Left lung (tissue), 14 donors: ENCODE measurements at places on chromosomes 5 and 9. TPM values are rescaled to one million over a fixed set of nuclear protein-coding genes. Genes with fewer than 3 reads are reported as not detected.
A peak's percentile ranks its signal among the peaks of the same experiment; 100 is the strongest.

Gene ALDH7A1
- 34.2 TPM for total RNA-seq

Gene PCDHA1
- not detected for total RNA-seq

Gene TMEM232
- 5.1 TPM for total RNA-seq

Gene BHMT
- 0.16 TPM for total RNA-seq

Gene CMYA5
- total RNA-seq = 0.68 TPM

Gene NIM1K
- total RNA-seq = 3.0 TPM

Gene GRXCR2
- total RNA-seq = not detected

DNA sequence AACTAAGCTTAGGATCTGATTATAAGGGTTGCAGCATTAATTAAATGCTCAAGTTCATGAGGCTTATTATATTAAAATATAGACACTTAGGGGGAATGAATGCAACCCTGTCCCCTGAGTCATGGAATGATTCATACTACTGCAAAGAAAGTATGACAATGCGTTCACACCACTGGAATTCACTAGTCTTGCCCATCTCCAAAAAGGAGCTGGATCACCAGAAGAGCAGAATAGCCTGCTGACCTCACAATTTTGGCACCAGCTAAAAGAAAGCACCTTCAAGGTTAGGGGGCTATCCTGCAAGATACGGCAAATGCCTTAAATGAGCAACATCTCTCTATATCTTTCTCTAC, 32.0 kb upstream of the TMED7 start:
- no peaks in the 10 kb centered on the region for H3K36me3 ChIP-seq
- no peak overlapping the region for H3K27ac ChIP-seq
- H3K4me1 ChIP-seq = no peaks in the 10 kb centered on the region

DNA sequence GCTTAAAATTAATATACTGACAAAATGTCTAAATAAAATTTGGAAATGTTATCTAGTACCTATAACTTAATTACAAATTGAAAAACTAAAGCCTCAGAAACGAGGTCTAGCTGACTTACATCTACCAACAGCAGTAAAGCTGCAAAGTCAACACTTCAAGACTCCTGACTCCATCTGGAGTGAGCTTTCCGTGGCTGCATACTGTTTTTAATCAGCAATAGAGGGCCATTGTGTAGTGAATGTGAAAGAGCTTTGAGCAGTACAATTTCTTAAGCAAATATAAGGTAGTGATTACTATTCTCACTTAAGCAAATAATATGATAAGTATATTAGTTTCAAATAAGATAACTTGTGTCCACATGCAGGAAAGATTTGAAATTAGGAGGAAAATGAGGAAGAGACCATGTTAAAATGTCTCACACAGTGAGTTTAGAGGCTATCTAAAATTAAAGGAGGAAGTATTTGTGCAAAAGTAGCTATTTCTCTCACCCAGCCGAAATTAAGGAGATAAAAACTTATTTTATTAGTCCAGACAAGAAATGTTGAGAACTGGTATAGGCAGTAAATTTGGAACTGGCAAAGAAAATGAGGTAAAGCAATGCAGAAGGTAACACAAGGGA, 6.4 kb downstream of the SPINK6 start:
- no peak overlapping the region for H3K27ac ChIP-seq
- H3K4me3 ChIP-seq = no peak overlapping the region
- H3K27me3 ChIP-seq = no peaks in the 10 kb centered on the region

DNA sequence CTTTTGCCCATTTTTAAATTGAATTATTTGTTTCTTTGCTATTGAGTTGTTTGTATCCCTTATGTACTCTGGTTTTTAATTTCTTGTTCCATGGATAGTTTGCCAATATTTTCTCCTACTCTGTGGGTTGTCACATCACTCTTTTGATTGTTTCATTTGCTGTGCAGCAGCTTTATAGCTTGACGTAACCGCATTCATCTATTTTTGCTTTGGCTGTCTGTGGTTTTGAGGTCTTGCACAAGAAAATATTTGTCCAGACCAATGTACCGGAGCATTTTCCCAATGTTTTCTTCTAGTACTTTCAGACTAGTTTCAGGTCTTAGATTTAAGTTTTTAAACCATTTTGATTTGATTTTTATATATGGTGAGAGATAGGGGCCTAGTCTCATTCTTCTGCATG, 36.2 kb upstream of the ZNF366 start:
- DNase-seq = no peak
- H3K4me3 ChIP-seq = no peak overlapping the region
- no peaks in the 10 kb centered on the region for H3K36me3 ChIP-seq

DNA sequence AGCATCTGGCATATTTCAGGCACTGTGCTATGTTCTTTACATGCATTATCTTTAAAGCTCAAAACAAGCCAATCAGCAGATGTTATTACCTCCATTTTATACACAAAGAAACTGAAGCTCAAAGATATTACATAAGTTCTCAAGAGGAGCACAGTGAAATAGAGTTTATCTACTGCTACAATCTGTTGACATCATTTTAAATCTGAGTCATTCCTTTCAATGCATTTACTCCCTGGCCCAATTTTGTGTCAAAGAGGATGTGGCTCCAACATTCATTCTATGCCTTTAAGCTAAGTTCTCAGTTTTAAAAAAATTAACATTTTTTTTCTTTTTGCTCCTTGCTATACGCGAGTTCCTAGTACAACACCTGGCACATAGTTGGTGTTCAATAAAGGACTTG, 486.3 kb upstream of the ZNF462 start:
- H3K27me3 ChIP-seq = no peaks in the 10 kb centered on the region
- no peaks in the 10 kb centered on the region for H3K36me3 ChIP-seq
- DNase-seq = no peak

DNA sequence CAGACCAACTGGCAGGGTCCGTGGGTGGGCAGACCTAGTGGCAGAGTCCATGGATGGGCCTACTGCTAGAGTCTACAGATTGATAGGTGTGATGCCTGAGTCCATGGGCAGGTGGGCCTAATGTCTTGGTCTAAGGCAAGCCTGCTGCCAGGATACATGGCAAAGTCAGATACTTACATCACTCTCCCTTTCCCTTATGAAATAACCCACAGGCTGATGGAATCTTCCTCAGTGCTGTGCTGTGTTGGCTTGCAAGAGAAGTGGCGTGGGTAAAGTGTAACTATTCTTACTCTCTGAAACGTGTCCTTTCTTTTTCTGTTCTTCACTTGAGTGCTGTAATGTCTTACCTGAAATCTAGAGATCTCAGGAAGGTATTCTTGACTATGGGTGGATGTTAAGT, 67.3 kb upstream of the ADRB2 start:
- H3K27ac ChIP-seq = peak overlapping the region; percentile 45
- no peak for DNase-seq
- no peaks in the 10 kb centered on the region for H3K27me3 ChIP-seq

- no peak for DNase-seq
- H3K36me3 ChIP-seq = no peaks in the 10 kb centered on the region
- no peak overlapping the region for H3K27ac ChIP-seq
- no peaks in the 10 kb centered on the region for H3K27me3 ChIP-seq
Measured at GRCh38 chr9:110440796-110441195, 103.1 kb upstream of the TXNDC8 start.

DNA sequence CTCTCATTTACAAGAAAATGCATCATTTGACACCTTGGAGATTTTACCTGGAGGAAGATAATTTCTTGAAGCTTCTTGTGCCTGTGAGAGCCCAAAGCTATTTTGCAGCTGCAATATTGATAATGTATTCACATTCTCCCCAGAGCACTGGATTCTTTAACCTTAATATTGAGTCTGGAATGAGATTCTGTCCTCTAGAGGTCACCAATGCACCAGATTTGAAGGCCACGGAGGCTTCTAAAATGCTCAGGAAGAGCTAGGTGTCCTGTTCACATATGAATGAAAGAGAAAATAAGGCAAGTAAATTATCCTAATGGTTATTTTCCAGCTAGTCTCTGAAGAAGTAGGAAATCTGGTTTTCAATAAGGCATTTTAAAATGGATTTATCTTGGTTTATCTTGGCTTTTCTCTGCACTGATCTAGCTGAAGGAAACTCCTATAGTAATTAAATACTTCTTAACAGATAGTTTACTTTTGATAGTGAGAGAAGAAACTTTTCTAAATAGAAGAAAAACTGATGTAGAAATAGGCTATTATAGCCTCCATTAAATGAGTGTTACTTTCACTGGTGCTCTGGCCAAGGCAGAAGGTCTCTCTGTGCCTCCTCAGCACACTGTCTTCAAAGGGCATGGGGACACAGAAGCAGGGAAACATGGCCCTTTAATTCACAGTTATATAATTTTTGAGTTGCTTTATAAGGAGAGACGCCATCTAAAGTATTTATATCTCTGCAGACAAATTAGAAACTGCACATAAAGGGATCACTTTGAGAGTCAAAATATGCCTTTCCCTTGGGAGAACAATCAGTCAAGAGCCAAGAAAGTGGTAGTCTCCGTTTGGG, 297.0 kb upstream of the ACTBL2 start:
- H3K4me3 ChIP-seq = no peak overlapping the region
- peaks cover 5% of the 10 kb centered on the region for H3K4me1 ChIP-seq
- no peak overlapping the region for H3K27ac ChIP-seq
- peak; percentile 49 for DNase-seq

- no peak overlapping the region for H3K27ac ChIP-seq
- no peaks in the 10 kb centered on the region for H3K36me3 ChIP-seq
- H3K27me3 ChIP-seq = no peaks in the 10 kb centered on the region
- H3K4me1 ChIP-seq = no peaks in the 10 kb centered on the region
- no peak overlapping the region for H3K4me3 ChIP-seq
Measured at GRCh38 chr5:132000677-132001453, 10.6 kb downstream of the ACSL6 start.

DNA sequence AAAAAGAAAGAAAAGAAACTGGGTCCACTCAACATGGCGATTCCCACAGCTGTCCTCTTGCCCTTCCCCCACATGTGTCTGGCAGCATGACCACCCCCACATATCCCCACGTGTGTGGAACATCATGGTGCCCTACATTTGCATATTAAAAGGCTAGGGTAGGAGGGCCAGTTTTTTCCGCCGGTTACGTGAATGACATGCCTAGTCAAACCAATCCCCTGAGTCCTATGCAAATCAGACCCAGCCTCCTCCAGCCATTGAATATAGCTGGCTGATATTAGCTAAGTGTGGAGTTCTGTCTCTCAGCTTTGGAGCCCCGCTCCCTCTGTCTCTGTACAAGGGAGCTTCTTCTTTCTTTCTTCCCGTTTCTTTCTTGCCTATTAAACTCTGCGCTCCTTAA, 33.0 kb upstream of the CCDC112 start:
- no peaks in the 10 kb centered on the region for H3K4me1 ChIP-seq
- no peaks in the 10 kb centered on the region for H3K27me3 ChIP-seq
- H3K27ac ChIP-seq = no peak overlapping the region
- H3K36me3 ChIP-seq = no peaks in the 10 kb centered on the region
- DNase-seq = no peak

GRCh38 chr9:5852987-5853386, 20.1 kb upstream of the ERMP1 start:
- H3K27me3 ChIP-seq = no peaks in the 10 kb centered on the region
- H3K4me1 ChIP-seq = no peaks in the 10 kb centered on the region
- H3K27ac ChIP-seq = no peak overlapping the region
- no peak for DNase-seq
- no peak overlapping the region for H3K4me3 ChIP-seq

DNA sequence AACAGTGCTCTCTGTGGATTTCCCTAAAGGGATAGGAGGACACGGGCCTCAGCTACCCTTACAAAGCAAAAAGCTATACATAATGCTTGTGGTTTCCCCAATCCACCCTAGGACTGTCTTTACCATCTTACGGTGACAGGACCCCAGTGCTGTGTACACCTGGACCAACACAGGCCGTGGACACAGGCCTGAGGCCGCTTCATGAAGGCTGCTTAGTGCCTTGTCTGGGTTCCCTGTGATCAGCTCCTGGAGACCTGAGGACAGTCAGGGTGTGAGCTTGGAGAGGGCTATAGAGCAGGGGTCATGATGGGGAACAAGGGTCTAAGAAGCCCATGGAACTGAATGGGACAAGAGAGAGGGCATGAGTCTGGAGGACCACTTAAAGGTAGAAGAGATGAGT, 2.9 kb downstream of the FANCG start:
- H3K27me3 ChIP-seq = no peaks in the 10 kb centered on the region
- DNase-seq = no peak
- no peak overlapping the region for H3K27ac ChIP-seq
- H3K4me3 ChIP-seq = no peak overlapping the region
- H3K4me1 ChIP-seq = peaks cover 23% of the 10 kb centered on the region

DNA sequence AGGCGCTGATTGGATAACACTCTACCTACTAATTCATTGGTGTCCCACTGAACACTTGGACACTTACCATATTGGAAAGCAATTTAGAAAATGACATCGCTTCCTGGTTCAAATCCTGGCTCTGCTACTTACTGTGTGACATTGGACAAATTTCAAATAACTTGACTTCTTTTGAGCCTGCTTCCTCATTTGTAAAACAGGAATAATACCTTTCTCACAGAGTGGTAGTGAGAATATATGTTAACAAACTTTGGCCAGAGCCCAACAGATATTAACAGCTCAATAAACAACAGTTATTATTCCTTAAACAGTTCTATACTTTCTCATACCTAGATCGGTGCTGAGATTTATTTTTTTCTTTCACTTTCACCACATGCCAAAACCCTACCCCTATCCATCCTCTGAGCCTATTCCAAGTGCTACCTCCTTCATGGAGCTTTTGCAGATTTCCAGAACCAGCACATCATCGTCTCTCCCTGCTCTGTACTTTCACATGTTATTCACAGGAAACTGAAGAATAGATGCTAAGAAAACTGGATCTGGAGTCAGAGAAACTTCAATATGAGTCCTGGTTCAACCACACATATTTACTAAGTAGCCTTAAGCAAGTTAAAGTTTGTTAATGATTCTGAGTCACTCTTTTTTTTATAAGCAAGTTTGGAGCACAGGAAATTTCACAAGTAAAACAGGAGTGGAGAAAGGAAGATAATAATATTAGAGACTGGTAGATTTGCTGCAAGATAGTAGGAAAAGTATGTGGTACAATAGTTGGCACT, 92.3 kb downstream of the STRBP start:
- H3K4me1 ChIP-seq = no peaks in the 10 kb centered on the region
- no peak for DNase-seq
- H3K27me3 ChIP-seq = no peaks in the 10 kb centered on the region
- no peak overlapping the region for H3K27ac ChIP-seq
- no peaks in the 10 kb centered on the region for H3K36me3 ChIP-seq

DNA sequence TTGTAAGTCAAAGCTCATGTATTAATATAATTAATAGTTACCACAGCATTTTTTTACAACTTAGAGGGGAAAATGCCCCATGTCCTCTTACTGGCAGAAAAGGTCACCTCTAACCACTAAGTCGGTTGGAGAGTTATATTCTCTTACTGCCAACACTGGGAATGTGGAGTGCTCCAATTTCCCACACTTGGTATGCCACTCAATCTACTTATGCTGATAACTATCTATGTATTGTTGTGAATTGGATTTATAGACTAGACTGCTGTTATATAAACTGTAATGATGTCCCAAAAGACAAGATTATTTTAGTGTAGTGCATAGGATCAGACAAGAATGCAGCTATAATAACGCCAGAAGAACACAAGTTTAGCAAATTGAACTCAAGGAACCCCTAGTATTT, 2385.2 kb upstream of the C9orf72 start:
- H3K27me3 ChIP-seq = no peaks in the 10 kb centered on the region
- no peaks in the 10 kb centered on the region for H3K36me3 ChIP-seq
- H3K4me3 ChIP-seq = no peak overlapping the region
- H3K27ac ChIP-seq = no peak overlapping the region

- H3K27me3 ChIP-seq = no peaks in the 10 kb centered on the region
- H3K4me1 ChIP-seq = no peaks in the 10 kb centered on the region
- no peak overlapping the region for H3K4me3 ChIP-seq
- peak; percentile 80 for DNase-seq
Measured at GRCh38 chr9:96171728-96172127, 130.2 kb downstream of the HSD17B3 start.

- H3K36me3 ChIP-seq = no peaks in the 10 kb centered on the region
- no peaks in the 10 kb centered on the region for H3K4me1 ChIP-seq
- DNase-seq = no peak
- H3K4me3 ChIP-seq = no peak overlapping the region
- no peaks in the 10 kb centered on the region for H3K27me3 ChIP-seq
Measured at GRCh38 chr5:155938051-155938450, 388.9 kb upstream of the SGCD start.
